Activated CD8-positive, alpha-beta memory T cell treated with anti-CD3 and anti-CD28 coated beads, Interleukin-2, amount 10 ng/mL, durations not matched to agents 7 days and 5 days (primary cell): ENCODE measurements at places on chromosomes 7 and 10.

- no peak for DNase-seq
Observed at GRCh38 chr7:46369933-46370654, 449.0 kb upstream of the IGFBP3 start.

- DNase-seq: no peak
Observed at GRCh38 chr7:6571160-6571779, 6.0 kb upstream of the ZDHHC4 start.

DNA sequence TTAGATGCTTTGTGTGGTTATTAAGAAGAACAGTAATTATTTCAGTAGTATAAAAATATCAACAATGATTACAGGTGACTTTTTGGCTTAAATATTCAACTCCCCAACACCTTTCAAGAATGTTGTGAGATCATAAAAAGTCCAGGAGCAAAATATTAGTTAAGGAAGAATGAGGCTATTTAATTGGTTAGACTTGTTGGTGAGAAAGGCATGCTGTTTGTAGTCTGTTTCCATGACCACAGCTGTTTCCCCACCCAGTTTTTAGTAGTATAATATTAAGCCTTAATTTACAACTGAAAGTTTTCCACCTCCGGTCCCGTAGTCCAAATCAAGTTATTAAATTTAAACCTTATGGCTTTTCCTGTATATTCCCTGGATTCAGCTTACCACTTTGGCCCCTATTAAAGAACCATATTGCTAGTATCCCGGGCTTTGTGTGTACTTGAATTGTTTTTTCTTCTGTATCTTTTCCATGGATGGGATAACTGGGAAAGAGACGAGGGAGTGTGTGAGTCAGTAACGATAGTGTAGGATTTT, 133.3 kb downstream of the CELF2 start:
- no peak for DNase-seq

DNA sequence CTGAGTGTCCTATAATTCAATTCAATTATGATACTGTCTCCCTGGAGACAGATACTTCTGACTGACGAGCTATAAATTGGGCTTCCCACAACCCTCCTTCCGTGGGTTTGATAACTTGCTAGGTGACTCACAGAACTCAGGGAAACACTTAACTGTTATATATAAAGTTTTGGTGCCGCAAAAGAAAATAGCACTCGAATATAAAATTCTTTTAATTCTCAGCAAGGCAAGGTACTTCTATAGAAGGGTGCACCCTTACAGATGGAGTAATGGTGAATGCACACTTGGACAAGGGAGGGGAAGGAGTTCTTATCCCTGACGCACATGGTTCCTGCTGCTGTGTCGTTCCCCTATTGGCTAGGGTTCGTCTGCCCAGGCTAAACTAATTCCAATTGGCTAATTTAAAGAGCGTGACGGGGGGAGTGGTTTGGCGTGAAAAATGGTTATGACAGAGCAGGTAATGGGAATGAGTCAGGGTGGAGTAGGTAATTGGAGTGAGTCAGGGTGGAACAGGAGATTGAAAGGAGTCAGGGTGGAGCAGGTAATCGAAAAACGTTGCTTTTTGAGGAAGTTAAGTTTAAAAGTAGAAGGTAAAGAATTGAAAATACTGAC, 20.8 kb upstream of the GHITM start:
- DNase-seq: no peak
